Stimulated activated naive CD4-positive, alpha-beta T cell (primary cell): ENCODE measurements at places on chromosomes 13 and 19.

- DNase-seq = no peak
Measured at GRCh38 chr19:30029721-30030510, 87.9 kb downstream of the URI1 start.

GRCh38 chr19:6500837-6501739 lies 1.0 kb downstream of the TUBB4A start:
- DNase-seq = no peak

DNA sequence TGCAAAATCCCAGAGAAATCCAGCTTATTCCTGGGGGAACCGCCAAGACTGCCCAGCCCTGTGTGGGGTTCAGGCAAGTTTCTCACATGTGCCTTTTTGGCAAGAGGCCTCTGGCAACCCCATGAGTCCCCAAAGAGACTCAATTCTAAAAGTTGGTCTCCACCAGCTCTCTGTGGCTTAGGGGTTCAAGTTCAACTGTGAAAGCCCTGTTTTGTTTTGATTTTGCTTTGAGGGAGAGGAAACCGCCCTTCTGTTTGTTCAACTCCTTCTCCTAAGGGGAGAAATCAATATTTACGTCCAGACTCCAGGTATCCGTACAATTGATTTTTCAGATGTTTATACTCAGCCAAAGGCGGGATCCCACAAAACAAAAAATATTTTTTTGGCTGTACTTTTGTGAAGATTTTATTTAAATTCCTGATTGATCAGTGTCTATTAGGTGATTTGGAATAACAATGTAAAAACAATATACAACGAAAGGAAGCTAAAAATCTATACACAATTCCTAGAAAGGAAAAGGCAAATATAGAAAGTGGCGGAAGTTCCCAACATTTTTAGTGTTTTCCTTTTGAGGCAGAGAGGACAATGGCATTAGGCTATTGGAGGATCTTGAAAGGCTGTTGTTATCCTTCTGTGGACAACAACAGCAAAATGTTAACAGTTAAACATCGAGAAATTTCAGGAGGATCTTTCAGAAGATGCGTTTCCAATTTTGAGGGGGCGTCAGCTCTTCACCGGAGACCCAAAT lies 583 bp upstream of the LDLR start:
- no peak for DNase-seq

DNA sequence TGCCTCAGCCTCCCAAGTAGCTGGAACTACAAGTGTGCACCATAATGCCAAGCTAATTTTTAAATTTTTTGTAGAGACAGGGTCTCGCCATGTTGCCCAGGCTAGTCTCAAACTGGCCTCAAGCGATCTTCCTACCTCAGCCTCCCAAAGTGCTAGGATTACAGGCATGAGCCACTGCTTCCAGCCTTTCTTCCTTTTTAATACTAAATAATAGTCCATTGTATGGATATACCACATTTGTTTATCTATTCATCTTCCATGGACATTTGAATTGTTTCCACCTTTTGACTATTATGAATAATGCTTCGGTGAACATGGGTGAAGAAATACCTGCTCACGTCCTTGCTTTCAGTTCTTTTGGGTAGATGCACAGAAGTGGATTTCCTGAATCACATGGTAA lies 24.4 kb downstream of the GARRE1 start:
- DNase-seq = no peak
